ENCODE measurements at places on chromosomes 16 and 17. TPM values are rescaled to one million over a fixed set of nuclear protein-coding genes. Genes with fewer than 3 reads are reported as not detected.
A peak's percentile ranks its signal among the peaks of the same experiment; 100 is the strongest.

DNA sequence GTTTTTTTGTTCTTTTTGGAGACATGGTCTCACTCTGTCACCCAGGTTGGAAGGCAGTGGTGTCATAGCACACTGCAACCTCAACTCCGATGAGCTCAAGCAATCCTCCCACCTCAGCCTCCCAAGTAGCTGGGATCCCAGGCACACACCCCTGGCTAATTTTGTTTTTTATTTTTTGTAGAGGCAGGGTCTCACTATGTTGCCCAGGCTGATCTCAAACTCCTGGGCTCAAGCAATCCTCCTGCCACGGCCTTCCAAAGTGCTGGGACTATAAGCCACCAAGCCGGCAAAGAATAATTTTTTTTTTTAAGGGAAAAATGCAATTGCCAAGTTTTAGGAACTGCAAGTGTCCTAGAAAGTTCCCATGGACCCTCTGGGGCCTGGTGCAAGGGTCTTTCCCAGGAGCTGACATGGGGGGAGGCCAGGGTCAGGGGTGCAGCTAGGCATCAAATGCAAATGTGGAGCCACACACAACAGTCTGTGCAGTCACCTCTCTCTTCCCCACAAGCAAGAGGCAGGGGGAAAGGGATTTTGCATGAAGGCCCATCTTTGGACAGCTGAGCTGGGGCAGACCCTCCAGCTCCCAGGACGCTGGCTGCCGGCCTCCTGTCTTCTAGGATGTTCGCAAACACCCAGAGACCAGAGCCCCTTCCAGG, 20.1 kb upstream of the BCAR1 start:
- no peak for DNase-seq

DNA sequence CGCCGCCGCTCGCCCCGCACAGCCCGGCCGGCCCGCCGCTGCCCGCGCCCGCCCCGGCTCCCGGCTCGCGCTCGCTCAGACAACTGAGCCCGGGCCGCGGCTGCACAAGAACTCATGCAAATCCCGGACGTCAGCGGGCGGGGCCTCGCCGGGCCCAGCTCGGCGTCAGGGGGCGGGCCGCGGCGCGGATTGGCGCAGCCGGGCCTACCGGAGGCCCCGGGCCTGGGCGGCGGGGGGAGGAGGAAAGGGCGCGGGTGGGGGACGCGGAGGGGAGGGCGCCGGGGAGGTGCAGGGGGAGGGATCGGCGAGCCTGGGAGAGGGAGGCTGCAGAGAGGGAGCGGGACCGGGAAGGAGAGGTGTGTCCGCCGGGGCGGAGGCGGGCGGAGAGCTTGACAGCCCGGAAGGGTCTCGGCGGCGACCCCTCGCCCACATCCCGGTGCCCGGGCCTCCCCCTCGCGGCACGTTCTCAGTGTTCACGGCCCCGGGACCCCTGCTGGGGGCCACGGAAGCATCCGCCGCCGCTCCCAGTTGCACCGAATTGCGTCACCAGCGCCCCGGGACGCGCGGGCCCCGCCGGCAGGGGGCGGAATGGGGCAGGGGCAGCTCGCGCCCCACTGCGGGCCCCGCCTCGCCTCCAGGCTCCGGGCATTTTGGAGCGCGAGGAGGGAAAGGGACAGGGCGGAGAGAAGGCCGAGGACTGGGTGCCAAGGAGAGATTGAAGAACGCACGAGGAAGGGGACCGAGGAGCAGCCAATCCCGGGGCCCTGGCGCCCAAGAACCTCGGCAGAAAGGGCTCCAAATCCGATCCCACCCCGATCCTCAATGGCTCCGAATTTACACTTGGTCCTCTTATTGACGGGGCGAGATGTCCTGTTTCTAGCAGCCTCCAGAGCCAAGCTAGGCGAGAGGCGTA, at the start of gene CBX4:
CBX4 (minus strand) TSS at position 85 of the 913 bp plus-strand sequence. CDS start 189 bp downstream, outside the sequence.
- DNase-seq: peak; percentile 87

DNA sequence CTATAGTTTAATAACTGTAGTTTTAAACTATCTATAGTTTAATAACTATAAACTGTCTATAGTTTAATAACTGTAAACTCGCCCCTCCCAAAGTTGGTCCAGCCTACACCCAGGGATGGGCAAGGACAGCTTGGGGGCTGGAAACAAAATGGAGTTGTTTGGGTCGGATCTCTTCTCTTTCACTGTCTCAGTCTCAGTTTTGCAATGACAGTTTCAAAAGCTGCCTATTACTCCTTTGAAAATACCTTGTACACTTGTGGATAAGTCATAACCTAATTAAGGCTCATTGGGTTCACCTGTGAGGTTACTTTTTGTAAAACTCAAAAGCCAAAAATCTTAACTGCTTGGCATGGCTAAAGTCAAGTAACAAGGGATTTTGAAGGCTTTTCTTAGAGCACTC, 31.4 kb downstream of the C16orf54 start:
- DNase-seq: no peak

DNA sequence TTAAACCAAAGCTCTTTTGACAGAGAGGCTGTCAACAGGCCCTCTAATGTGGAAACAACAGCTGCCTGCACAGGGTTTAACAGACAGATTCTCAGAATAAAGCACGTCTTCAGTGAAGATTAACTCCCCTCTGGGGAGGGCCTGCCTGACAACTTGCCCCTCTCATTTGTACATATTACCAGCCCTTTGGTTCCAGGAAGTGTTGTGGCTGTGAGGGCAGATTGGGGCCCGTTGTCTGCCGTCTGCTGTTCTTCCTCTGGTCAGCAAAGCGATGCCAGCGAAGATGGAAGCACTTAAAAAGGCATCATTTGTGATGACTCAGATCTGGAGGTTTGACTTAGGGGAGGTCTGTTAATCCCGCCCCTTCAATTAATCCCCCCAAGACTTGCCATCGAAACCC, 177.0 kb upstream of the IRX6 start:
- no peak for DNase-seq

DNA sequence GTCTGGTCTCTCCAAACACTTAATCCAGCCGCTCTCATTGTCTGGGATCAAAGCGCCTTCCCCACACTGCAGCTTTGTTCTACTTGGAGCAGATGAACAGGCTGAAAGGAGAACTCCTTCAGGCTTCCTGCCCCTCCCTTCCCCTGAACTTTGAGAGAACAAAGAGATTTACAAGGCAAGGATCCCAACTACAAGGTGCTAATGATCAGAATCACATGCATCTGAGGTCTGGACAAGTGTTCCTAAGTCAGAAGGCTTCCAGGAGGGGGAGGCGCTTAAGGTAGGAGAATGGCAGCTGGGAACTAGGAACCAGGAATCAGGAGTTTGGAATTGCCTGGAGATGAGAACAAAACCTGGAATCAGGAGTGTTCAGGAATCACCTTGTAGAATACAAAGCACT, 606.3 kb upstream of the CDH11 start:
- DNase-seq: no peak

DNA sequence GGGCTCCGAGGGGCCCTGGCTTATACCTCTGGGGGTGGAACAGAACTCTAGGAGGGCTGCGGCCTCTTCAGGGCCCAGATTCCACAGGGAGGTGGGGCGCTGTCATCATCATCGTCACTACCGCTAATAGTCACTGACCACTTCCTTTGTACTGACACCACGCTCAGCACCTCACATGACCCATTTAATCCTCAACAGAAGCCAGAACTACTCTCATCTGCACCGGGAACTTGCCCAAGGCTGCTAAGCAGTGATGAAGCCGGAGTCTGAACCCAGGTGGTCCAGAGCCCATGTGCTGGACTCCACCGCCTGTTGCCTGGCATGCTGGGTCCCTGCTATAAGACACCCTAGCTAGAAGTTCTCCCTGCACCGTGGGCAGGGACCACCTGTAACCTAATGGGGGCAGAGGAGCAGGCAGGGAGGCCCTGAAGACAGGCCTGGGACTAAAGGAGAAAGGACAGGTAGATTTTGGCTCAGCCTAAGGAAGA, 12.0 kb downstream of the UNC13D start:
- no peak for DNase-seq

DNA sequence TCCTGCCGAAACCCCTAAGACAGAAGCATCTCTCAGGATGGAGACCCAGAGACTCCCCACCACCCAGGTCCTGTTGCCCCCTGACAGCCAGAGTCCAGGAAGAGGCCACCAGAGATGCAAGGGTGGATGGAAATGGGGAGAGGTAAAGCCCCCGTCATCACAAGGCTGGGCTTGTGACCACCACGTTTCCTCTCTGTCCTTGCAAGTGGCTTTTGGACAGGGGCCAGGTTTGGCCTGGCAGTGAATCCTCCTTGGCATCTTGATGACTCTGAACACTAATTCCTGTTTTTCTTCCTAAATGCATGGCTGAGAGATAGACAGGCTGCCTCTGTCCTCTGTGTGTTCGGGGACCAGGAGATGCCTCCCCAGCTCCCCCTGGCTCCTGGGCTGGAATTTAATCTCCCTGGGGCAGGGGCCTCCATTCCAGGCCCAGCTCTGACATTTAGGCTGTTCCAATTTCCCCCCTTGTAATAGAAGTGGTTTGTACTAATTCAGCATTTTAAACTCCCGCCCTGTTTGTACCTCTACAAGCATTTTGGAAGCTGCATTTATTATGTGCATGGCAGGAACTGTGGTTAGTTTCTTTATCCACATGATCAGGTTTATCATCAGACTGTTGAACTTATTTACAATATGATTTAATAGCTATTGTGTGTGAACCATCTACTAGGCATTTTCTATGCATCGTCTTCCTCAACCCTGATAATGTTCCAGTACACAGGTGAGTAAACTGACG, 116.1 kb upstream of the IRX6 start:
- no peak for DNase-seq

GRCh38 chr16:73713251-73713650, 583.4 kb upstream of the PSMD7 start:
- DNase-seq: no peak

DNA sequence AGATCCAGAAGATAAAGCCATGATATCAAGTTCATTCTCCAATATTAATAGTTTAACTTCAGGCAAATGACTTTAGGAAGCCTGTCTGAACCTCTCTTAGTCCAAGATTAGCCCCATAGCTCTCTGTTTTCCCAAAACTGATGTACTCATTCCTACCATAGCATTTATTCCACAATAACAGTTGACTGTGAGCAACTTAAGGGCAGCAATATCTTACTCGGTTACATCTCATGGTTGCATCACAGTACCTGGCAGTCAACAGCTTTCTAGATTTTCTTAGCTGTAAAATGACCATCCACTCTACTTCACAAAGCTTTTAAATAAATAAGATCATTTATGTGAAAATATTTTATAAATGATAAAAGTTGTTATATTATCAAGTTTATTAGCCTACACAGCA, 58.2 kb upstream of the STAC2 start:
- no peak for DNase-seq

GRCh38 chr16:27432558-27432957, 30.6 kb downstream of the IL21R start:
- DNase-seq: no peak

CD300LB gene
- not detected for total RNA-seq

KRT33B gene
- total RNA-seq: not detected

CPD gene
- total RNA-seq: 47.2 TPM

CHD9NB gene
- total RNA-seq: 1.2 TPM

CALB2 gene
- total RNA-seq: 5.5 TPM
